ENCODE measurements at places on chromosomes 7 and 10.

DNA sequence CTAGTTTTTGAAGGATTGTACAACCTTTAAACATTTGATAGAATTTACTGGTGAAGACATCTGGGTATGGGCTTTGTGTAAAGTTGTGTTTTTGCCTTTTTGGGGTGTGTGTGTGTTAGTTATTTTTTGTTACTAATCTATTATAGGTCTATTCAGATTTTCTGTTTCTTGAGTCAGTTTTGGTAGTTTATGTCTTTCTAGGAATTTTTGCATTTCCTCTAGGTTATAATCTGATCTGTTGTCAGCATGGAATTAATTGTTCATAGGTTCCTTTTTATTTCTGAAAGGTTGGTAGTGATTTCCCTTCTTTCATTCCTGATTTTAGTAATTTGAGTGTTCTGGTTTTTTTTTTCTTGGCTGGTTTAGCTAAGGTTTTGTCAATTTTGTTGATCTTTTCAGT is 17.7 kb downstream of the SEPTIN7 start:
- peaks cover 4% of the 10 kb centered on the region for H3K36me3 ChIP-seq
- no peaks in the 10 kb centered on the region for H3K27me3 ChIP-seq
- H3K27ac ChIP-seq: peak overlapping the region; percentile 46
- no peak for DNase-seq
- peak overlapping the region; percentile 46 for H3K4me3 ChIP-seq
- H3K4me1 ChIP-seq: peaks cover 69% of the 10 kb centered on the region

DNA sequence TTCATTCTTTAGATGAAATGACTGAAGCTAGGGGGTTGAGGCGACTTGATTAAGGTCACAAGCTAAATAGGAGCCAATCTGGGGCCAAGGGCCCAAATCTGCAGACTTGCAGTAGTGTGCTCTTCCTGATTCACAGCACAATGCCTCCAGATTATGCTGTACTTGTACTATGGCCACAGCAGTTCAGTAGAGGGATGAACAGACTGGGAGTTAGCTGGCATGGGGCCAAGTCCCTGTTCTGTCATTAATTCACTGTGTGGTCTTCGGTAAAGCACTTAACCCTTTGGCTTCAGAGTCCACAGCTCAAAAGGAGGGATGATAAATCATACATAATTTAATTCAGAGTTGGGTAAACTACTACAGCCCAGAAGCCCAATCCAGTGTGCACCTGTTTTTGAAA is 196.8 kb downstream of the XPNPEP1 start:
- H3K36me3 ChIP-seq: no peaks in the 10 kb centered on the region
- H3K4me3 ChIP-seq: no peak overlapping the region
- no peak for DNase-seq
- no peak overlapping the region for H3K27ac ChIP-seq

DNA sequence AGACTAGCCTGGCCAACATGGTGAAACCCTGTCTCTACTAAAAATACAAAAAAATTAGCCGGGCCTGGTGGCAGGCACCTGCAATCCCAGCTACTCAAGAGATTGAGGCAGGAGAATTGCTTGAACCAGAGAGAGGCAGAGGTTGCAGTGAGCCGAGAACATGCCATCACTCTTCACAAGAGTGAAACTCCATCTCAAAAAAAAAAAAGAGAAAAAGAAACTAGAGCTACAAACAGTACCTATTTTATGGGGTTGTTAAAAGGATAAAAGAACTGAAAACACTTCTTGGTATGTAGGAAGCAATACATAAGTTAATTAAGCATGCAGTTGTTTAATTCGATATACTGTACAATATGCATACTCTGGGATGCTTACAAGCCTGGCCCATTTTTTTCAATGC is 216.9 kb downstream of the SORCS1 start:
- H3K4me1 ChIP-seq: no peaks in the 10 kb centered on the region
- H3K27me3 ChIP-seq: no peaks in the 10 kb centered on the region
- DNase-seq: no peak
- no peak overlapping the region for H3K27ac ChIP-seq

GRCh38 chr10:62270020-62270419 is 1.4 kb upstream of the RTKN2 start:
- DNase-seq: no peak
- peaks cover 17% of the 10 kb centered on the region for H3K27me3 ChIP-seq
- H3K4me1 ChIP-seq: peaks cover 8% of the 10 kb centered on the region
- H3K36me3 ChIP-seq: peaks cover 3% of the 10 kb centered on the region
- H3K4me3 ChIP-seq: peak overlapping the region; percentile 75

DNA sequence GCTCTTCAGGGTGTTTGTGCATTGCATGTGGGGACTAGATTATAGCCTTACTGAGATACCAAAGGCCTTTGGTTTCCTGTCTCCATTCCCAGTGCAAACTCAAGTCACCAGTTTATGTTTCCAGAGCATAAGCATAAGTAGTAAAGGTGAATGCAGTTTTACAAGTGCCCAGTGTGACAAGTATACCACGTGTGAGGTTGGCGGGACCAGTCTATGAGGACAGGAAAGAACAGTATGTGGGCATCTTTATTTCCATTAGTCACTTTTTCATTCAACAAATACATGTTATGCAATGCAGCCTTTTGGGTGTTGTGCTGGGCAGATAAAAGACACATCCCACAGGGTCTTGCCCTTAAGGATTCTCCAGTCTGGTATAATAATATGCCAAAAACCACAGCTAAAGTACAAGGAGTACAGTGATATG is 146.5 kb downstream of the ARID5B start:
- H3K4me1 ChIP-seq: peaks cover 86% of the 10 kb centered on the region
- no peaks in the 10 kb centered on the region for H3K27me3 ChIP-seq
- H3K4me3 ChIP-seq: peak overlapping the region; percentile 87
- peaks cover 23% of the 10 kb centered on the region for H3K36me3 ChIP-seq
- H3K27ac ChIP-seq: peak overlapping the region; percentile 88
- no peak for DNase-seq

GRCh38 chr10:85826377-85826776 is 540.2 kb downstream of the GRID1 start:
- no peak overlapping the region for H3K27ac ChIP-seq
- H3K4me3 ChIP-seq: no peak overlapping the region
- H3K27me3 ChIP-seq: peaks cover 46% of the 10 kb centered on the region
- no peak for DNase-seq

DNA sequence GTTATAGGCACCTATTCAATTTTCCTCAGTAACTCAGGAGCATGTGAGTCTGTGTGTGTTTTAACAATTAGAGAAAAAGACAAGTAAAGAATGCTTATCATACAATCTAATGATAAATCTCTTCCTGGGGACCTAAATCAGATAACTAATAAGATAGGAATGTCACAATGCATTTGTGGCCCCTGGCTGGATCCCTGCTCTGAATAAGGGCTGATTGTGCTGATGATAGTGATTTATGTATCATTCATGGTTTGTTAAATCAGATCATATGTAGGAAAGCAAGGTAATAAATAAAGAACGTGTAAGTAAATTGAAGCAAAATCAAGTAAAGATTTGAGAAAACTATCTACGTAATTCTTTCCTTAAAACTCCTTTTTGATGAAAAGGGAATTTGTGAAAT is 145.9 kb downstream of the C7orf25 start:
- H3K27ac ChIP-seq: no peak overlapping the region
- peaks cover 29% of the 10 kb centered on the region for H3K27me3 ChIP-seq
- H3K36me3 ChIP-seq: no peaks in the 10 kb centered on the region
- no peak for DNase-seq

GRCh38 chr10:49000437-49001398 is 61.1 kb upstream of the LRRC18 start:
- H3K27me3 ChIP-seq: peaks cover 14% of the 10 kb centered on the region
- H3K4me1 ChIP-seq: no peaks in the 10 kb centered on the region
- no peak overlapping the region for H3K4me3 ChIP-seq
- no peak for DNase-seq
- no peaks in the 10 kb centered on the region for H3K36me3 ChIP-seq

GRCh38 chr10:117581961-117582360 is 39.4 kb downstream of the EMX2 start:
- H3K36me3 ChIP-seq: no peaks in the 10 kb centered on the region
- no peak overlapping the region for H3K27ac ChIP-seq

GRCh38 chr10:27699776-27700175 is 45.8 kb downstream of the MKX start:
- peaks cover 31% of the 10 kb centered on the region for H3K27me3 ChIP-seq
- no peaks in the 10 kb centered on the region for H3K4me1 ChIP-seq
- H3K4me3 ChIP-seq: no peak overlapping the region
- no peaks in the 10 kb centered on the region for H3K36me3 ChIP-seq
- H3K27ac ChIP-seq: no peak overlapping the region
- no peak for DNase-seq

DNA sequence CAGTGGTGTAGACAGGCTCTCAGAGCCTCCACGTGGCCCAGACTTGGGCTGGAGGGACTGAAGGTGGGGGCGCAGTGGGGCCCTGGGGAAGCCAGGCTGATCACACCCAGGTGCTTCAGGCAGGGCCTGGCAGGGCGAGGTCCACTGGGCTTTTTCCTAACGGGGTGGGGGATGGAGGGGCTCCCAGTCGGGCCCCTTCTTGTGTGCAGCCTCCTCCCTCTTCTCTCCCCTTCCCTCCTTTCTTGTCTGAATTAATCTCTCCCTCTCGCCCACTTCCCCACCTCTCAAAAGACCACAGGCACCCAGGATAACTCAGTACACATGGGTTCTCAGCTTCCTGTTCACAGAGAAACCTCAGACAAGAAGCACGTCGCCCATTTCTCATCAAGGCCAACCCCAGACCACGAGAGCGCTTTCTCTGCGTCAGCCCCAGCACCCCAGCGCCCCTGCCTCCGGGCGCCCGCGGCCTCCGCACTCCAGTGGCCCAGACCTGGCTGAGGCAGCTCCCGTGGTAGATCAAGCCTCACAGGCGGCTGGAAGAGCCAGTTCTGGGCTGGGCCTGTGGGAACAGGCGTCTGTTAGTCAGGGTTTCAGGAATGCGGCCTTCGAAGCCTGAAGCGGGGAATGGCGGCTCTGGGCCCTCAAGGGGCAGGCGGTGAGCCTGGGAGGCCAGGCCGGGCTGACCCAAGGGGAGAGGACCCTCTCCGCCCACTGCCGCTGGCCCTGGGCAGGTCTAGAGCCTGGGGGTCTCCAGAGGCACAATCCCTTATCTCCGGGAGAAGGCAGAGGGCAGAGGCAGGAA is 50.6 kb downstream of the PWWP2B start:
- peak overlapping the region; percentile 86 for H3K27ac ChIP-seq
- peaks cover 11% of the 10 kb centered on the region for H3K36me3 ChIP-seq

- no peak overlapping the region for H3K4me3 ChIP-seq
- no peak overlapping the region for H3K27ac ChIP-seq
- H3K36me3 ChIP-seq: no peaks in the 10 kb centered on the region
- peaks cover 8% of the 10 kb centered on the region for H3K27me3 ChIP-seq
- H3K4me1 ChIP-seq: no peaks in the 10 kb centered on the region
Observed at GRCh38 chr7:16590424-16590823, 55.1 kb downstream of the ANKMY2 start.

DNA sequence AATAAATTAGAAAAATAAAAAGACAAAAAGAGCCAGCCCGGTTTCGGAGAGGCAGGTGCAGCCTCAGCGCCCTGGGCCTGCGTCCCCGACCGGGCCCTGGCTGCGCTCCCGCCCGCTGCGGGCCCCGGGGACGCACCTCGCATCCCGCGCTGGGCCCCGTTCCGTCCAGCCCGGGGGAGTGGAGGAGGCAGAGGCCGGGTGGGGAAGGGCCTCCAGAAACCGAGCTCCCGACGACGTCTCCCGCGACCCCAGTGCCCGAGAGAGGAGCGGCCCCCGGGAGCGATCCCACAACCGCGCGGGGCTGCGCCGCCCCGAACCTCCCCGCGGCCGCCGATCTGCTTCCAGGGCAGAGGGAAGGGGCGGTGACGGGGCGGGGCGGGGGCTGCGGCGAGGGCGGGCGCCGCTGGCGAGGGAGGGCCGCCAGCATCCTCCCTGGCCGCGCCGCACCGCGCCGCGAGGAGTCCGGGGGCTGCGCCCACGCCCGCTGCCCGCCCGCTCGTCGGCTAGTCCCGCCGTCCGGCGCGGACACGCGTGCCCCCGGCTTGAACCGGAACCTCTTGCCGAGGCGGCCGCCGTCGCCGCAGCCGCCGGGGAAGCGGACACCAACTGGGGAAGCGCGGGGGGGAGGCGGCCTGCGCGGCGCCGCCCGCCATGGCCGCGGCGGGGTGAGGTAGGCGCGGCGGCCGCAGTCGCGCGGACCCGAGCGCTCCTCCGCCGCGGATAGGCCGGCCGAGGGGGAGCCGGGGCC is at the start of gene CCNY:
TSS of gene CCNY (plus strand) at position 426 of the 748 bp plus-strand sequence. CDS start 545 bp downstream, outside the sequence.
- peaks cover 76% of the 10 kb centered on the region for H3K4me1 ChIP-seq
- peaks cover 16% of the 10 kb centered on the region for H3K36me3 ChIP-seq
- peak; percentile 48 for DNase-seq
- H3K4me3 ChIP-seq: peak within 1 kb of the TSS; percentile 89

GRCh38 chr10:97714401-97715258 is 1.1 kb downstream of the MARVELD1 start:
- DNase-seq: no peak
- H3K4me3 ChIP-seq: peak overlapping the region; percentile 87
- peak overlapping the region; percentile 75 for H3K27ac ChIP-seq
- H3K4me1 ChIP-seq: peaks cover 15% of the 10 kb centered on the region
- H3K27me3 ChIP-seq: peaks cover 27% of the 10 kb centered on the region

DNA sequence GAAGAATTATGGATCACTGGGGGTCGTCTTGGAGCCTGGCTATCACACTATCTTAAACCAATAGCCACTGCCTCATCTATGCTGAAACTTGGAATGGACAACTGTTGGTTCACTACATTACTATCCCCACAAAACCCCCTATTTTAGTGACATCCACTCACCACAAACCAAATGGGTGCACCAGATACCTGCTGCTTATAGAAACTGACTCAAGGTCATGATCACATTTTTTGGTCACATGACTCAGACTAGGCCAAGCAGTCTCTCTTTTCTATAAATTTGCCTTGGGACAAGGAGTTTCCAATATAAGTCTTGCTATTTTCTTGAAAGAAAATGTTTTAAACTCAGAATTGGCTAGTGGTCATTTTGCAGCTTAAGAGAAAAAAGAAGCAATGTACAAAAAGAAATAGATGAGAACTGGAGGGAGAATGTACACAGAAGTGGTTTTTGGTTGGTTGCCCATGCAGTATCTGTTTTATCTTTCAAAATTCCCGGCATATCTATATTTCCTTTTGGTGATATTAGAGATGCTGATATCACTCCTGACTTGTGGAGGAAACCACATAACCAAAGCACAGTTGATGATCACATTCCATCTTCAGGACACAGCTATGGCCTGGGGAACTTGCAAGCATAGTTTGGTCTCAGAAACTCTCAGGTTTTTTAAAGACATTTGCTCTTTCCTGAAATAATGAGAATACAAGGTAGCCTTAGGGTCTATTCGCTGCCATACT is 85.2 kb upstream of the CACNA2D1 start:
- H3K27ac ChIP-seq: no peak overlapping the region
- H3K36me3 ChIP-seq: no peaks in the 10 kb centered on the region
- no peaks in the 10 kb centered on the region for H3K27me3 ChIP-seq
- no peaks in the 10 kb centered on the region for H3K4me1 ChIP-seq
- DNase-seq: no peak
- no peak overlapping the region for H3K4me3 ChIP-seq

Data from central memory CD8-positive, alpha-beta T cell (primary cell).